ENCODE measurements at places on chromosomes 2 and 18.

DNA sequence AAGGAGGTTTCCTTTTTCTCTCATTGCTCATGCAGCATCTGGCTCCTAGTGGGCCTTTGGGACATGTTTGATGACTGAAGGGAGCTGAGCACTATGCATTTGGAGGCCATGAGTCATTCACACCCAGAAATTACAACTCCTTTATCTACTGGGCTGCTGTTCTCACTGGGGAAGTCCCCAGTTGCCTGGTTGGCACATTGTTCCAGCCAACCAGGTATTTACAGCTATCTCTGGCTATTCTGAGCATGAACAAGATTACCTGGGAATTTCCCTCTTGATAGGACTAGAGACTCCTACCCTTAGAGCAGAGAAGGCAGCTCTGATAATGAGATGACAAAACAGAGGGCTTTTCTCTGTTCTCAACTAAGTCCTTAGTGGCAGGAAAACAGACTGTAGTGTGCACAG is 206.5 kb downstream of the SETBP1 start:
- DNase-seq: peak; percentile 59

- DNase-seq: no peak
Observed at GRCh38 chr18:12904012-12904516, 20.0 kb upstream of the PTPN2 start.

GRCh38 chr2:17573804-17574175 is 33.3 kb downstream of the VSNL1 start:
- no peak for DNase-seq

- no peak for DNase-seq
Observed at GRCh38 chr2:102512161-102512560, 39.1 kb downstream of the SLC9A4 start.

- peak; percentile 41 for DNase-seq
Observed at GRCh38 chr2:241637795-241638660, 535 bp downstream of the ATG4B start.

GRCh38 chr18:74453016-74453566 is 4.0 kb downstream of the DIPK1C start:
- DNase-seq: no peak

- DNase-seq: no peak
Observed at GRCh38 chr18:76467371-76468190, 27.5 kb downstream of the ZNF516 start.
